ENCODE measurements at places on chromosomes 13 and 19.
A peak's percentile ranks its signal among the peaks of the same experiment; 100 is the strongest.

DNA sequence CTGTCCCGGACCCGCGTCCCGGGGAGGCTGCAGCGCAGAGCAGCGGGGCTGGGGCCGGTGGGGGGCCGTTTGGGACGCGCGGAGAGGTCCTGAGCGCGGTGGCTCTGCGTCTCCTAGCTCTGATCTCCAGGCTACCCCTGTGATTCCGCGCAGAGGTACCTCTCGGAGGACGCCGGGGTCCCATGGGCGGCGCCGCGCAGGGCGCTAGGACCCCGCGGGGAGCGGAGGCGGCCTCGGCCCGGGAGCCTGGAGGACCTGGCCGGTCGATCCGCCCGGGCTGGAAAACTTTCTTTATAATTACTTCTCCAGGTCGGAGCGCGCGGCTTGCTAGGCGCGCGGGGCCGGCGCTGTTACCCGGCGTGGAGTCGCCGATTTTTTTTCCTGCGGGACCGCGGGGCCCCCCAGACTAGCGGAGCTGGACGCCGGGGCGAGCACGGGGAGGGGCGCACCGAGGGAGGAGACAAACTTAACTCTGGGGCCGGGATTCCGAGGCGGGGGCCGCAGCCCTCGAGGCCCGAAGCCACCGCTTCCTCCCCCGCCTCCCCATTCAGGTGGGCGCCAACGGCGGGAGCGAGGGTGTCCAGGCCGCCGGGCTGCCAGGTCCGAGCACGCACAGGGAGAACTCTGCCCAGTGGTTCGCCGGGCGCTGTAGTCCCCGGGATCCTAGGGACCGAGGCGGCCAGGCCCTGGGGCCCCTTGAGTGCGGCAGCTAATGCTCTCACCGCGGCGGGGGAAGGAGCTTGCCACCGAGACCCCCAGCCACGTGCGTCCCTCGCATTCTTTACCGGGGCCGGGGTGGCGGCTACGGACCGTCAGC lies 848 bp upstream of the CEBPA start:
- peak; percentile 71 for DNase-seq

GRCh38 chr19:28887920-28888618 lies 324.9 kb downstream of the UQCRFS1 start:
- DNase-seq: no peak

- DNase-seq: no peak
Observed at GRCh38 chr19:33194886-33195644, 935 bp downstream of the LRP3 start.

- DNase-seq: peak; percentile 93
Observed at GRCh38 chr19:18173572-18174288, at the start of gene IFI30. IFI30 (plus strand) TSS chr19:18173813; CDS start chr19:18173842, 29 bp downstream.

DNA sequence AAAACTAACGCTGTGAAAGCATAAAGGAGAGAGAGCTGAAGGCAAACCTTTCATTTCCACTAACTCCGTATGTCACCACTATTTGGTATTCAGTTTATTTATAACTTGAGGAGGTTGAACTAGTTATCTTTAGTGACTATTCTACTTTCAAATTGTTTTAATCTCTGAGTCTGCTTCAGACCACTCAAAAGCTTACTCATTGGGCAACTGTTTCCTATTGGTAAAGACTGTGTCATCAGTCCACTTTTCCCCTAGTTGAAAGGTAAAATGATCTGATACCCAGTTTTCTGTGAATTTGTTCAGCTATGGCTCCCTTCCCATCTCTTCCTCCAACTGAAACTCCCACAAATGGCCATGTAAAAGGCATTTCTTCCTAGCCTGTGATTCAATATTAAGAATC lies 39.1 kb downstream of the TEX26 start:
- no peak for DNase-seq

DNA sequence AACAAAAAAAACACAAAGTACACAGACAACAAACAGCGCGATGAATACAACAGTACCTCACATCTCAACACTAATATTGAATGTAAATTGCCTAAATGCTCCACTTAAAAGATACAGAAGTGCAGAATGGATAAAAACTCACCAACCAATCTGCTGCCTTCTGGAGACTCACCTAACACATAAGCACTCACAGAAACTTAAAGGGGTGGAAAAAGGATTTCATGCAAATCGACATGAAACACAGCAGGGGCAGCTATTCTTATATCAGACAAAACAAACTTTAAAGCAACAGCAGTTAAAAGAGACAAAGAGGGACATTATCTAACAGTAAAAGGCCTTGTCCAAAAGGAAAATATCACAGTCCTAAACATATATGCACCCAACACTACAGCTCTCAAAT lies 209.5 kb downstream of the ABCC4 start:
- no peak for DNase-seq

DNA sequence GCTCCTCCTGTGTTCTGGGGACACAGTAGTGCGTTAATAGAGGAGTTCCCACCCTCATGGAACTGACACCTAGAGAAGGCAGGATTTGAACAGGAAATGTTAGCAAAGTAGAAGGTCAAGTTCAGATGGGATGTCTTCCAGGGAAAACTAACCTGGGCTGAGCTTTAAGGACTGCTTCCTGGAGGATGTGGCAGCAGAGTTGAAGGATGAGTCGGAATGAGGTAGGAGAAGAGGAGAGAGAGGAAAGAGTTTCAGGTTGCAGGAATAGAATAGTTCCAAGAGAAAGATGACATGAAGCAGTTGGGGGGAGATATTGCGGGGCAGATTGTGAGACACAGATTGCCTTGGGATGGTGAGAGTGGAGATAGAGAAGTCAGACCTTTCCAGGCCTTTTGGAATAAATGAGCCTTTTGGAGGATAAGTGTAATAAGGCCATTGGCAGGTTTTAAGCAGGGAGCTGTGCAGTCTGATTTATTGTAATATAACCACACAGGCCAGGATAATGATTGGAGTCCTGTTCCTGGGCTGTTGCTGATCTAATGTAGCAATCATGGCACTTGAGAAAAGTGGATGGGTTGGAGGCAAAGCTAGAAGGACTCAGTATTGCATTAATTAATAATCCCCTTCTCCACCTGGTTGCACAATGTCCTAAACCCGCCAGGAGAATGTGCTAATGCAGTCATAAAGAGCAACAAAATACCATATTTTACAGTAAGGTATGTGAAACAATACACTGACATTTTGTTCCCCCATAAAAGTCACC lies 205.4 kb downstream of the SHISA2 start:
- DNase-seq: no peak

- DNase-seq: no peak
Observed at GRCh38 chr13:46757640-46758039, 39.3 kb downstream of the ESD start.

GRCh38 chr13:40269086-40269485 lies 397.4 kb downstream of the FOXO1 start:
- DNase-seq: no peak

- DNase-seq: peak; percentile 23
Observed at GRCh38 chr19:23273022-23273589, 22.9 kb upstream of the ZNF724 start.

GRCh38 chr13:99384468-99384867 lies 77.3 kb upstream of the GPR183 start:
- DNase-seq: no peak

DNA sequence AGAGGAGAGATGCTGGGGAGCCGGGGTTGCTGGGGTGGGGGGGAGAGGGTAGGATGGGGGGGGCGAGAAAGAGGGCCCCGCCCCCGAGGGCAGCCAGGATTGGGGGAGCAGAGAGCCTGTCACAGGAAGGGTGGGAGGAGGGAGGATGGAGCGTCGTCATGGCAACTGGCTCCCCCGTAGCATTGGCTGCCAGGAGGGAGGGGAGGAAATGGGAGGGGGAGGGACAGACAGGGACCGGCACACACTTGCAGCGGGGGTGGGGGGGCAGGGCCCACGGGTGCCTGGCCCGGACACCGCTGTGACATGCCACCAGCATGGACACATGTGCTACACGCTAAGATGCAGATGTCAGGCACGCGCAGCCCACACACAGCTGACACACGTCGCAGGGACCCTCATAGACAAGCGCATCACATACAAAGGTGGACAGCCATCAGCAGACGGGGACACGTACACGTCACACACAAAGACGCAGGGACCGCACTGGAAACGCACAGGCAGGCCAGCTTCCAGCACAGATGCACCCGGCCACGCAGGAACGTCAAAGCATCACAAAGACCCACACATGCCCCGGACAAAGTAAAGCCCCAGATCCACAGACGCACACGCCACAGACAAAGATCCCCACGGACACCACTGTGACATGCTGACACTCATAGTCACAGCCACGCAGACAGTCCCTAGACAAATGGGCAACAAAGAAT lies at the start of gene LMTK3:
LMTK3 (minus strand) TSS at position 36 of the 704 bp plus-strand sequence. CDS start 259 bp downstream, outside the sequence.
- no peak for DNase-seq

DNA sequence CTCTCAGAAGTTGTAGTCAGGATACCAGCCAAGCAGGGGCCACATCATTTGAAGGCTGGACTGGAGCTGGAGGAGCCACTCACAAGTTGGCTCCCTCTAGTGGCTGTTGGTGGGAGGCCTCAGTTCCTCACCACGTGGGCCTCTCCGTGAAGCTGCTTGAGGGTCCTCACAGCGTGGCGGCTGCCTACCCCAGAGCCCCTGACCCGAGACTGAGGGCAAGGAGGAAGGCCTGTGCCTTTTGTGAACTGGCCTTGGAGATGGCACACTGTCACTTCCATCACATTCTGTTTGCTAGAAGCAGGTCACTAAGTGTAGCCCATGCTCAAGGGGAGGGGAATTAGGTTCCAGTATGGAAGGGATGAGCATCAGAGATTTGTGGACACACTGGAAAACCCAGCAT lies 14.6 kb downstream of the GNA11 start:
- no peak for DNase-seq

- DNase-seq: no peak
Observed at GRCh38 chr13:73218181-73218580, 159.4 kb downstream of the KLF5 start.

- no peak for DNase-seq
Observed at GRCh38 chr19:5926641-5927440, 12.8 kb downstream of the CAPS start.

DNA sequence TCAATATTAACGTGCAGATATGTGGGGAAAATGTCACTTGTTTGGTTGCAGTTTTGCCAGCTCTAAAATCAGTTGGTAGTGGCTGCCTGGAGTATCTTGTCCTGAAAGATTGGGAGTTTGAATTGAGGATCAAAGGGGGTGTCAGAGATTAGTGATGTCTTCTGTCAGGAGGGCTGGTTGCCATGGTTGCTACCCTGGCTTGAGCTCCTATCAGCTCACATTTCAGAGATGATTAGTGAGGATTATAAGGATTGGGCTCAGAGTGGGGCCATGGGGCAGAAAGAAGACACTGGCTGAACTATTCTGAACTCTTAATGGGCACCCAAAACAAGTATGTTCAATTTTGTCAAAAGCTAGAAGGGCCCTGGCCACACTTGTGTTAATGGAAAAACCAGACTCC lies 95.5 kb upstream of the RNF113B start:
- no peak for DNase-seq

DNA sequence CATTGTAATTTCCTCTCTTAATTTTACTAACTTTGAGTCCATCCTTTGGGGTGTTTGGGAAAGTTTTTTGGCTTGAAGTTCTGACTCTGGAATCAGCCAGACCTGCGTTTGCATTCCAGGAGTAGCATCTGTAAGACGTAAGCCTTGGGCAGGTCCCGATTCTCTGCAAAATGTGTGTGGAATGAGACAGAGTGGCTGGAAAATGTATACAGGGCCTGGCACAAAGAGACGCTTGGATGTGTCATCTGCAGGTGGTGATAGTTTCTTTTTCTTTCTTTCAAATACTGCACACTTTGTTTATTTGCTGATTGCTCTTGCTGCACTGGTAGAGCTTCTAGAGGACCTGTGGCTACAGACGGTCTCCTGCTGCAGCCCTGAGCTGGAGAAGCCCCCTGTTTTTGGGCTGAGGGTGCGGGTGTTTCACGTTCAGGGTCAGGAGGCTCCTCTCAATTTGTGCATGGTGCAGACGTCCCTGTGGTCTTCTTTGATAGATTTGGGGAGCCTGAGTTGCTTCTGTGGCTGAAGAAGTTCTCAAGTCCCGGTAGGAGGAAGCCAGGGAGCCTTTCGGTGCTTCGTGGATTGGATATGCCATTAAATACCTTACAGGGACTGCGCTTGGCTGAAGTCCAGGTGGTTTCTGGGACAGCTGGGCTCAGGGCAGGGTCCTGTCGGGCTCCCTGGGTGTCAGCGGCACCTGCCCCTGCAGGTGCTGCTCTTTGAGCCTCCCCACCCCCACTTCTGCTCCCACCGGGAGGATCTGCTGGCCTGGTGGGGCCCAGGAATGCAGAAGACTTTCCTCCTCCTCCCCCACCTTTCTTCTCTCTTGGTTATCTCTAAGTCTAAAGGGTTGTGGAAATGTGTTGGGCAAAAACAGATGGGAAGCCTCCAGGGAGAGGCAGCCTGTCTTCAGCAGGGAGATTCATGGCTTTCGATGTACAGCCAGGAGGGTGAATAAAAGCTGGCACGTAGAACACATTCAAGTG lies 44.0 kb upstream of the GAS6 start:
- DNase-seq: no peak

DNA sequence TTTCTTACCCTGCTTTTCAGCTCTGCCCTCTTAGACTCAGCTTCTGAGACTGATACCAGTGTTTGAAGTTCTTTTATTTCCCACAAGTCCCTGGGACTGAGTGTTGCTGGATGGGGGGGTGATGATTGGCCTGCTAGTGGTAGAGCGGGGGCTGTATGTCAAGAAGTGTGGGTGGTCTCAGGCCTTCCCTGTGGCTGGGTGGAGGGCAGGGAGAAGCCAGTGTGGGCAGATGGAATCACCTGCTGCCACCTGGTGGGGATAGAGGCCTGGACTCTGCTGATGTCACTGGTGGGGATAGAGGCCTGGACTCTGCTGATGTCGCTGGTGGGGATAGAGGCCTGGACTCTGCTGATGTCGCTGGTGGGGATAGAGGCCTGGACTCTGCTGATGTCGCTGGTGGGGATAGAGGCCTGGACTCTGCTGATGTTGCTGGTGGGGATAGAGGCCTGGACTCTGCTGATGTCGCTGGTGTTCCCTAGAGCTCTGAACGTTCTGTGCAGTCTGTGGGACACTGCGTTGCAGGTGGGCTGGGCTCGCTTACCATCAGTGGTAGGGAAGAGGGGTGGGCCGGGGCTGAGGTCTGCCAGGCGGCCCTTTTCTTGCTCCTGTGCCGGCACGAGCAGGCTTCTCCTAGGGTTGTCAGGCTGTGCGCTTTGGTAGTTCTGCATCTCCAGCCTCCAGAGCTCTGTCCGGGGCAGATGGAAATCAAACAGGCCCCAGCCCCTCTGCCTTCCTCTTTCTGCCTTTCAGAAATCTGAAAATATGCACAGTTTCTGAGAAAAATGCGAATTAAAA lies 101.3 kb downstream of the ARHGEF7 start:
- peak; percentile 40 for DNase-seq

DNA sequence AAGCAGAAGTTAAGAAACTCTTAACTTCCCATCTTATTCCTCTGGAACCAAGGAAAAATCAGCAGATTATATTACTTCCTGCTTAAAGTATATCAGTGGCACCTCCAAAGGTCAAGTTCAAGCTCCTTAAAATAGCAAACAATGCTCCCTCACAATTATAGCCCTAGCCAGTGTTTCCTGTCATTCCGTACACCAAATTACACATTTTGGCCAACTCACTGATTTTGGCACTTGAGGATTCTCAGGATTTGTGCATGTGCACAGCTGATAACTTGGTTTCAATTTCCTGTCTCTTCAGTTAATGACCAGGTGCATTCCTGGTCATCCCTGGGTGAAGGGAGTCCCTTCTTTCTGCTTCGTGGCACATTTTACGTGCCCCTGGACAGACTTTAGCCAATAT lies 42.0 kb downstream of the TPP2 start:
- no peak for DNase-seq

Measured in Peyer's patch (tissue), 4 donors.